Colonic mucosa (tissue), 4 donors: ENCODE measurements at places on chromosomes 1 and 21. TPM values are rescaled to one million over a fixed set of nuclear protein-coding genes. Genes with fewer than 3 reads are reported as not detected.

- DNase-seq = no peak
Measured at GRCh38 chr1:208111646-208112190, 132.5 kb downstream of the PLXNA2 start.

- peak; percentile 31 for DNase-seq
Measured at GRCh38 chr1:117368116-117369108, 1.2 kb downstream of the MAN1A2 start.

GRCh38 chr1:7967196-7967595, 5.7 kb downstream of the PARK7 start:
- DNase-seq = no peak

DNA sequence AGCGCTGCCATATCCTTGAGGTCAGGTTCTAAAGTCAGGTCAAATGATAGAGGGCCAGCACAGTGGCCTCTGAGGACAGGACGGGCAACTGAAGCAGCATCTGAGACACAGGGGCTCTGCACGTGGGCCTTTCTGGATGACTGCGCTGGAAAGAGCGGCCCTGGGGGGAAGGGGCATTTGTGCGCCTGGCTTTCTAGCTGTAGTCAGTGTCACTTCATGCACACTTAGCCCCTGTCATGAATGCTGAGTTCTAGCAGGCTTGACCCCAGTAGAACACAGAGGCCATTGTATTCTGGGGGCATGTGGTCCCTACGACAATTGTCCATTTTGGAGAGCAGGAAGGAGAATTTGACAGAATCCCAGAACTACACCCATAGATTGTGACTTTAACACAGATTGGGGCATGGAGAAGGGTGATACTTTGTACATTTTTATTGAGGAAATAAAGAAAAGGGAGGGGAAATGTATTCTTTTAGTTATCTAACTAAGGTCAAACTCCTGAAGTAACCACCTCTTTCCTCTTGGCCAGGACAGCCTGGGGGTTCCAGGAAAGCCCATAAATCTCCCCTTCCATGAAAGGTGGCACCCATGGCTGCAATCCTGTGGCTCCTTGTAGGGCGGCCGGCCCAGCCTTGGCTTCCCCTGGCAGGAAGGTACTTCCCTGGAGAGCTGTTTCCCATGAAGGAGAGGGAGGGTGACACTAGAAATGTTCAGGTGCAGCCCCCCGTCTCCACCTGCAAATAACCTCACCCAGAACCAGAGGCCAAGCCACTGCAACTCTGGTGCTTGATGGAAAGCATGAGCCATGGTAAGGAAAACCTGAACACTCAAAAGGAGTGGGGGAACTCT, 34.4 kb downstream of the NTPCR start:
- no peak for DNase-seq

DNA sequence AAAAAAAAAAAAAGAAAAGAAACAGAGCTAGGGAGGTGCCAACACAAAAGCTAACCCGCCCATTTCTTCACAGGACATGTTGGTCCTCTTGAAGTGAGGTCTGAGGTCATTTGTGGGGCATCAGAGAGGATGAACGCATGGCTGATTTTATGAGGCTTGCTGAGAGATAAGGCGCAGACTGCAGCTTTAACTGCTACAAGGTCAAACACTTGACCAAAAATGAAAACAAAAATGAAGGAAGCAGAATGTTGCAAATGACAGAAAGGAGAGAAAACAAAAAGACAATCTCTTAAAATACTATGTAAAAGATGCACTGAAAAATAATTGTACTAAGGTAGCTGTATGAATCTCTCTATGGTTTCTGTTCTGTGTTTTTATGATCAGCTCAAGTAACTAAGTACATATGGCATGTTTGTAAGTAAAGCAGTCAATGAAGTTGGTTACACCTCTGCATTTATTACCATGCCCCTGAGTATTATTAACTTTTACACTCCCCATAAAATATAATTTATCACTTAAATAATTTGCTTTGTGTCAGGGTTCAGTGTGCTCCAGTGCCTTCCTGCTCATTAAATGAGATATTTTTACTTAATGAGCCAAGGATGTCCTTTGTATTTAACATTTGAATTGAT, 249.1 kb upstream of the NR5A2 start:
- peak; percentile 19 for DNase-seq

DNA sequence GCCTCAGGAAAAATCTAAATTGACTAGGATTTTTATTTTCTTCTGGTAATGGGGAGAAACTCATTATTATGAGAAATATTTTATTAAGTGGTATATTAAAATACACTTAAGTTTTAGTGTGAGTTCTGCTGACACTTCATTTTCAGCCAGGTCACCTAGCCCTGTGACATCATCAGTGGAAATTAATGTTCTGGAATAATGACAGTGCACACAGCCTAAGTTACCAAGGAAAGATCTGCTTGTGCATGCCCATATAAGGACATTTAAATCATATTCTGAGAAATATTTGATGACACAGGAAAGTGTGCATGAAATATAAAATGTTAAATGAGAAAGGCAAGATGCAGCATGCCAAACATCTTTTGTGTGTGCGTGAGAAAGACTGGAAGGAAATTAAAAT, 102.0 kb downstream of the KIF14 start:
- no peak for DNase-seq

DNA sequence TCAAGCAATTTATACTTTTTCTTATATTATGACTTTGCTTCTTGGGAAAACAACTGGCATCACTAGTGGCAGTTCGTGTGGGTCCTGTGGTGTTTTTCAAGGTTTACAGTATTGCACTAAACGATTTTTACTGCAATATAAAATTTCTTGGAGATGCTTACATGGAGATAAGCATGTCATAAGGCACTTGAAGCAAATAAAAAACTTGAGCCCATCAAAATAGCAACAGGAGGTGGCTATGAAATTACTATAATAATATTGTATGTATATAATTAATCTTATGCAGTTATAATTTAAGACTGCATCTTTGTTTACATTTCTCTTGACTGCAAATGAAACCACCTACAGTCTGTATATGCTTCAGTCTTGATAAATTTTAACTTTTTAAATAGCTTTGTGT, 29.3 kb upstream of the CHAF1B start:
- no peak for DNase-seq

- DNase-seq = no peak
Measured at GRCh38 chr1:245095903-245096302, 58.9 kb upstream of the KIF26B start.

- DNase-seq = no peak
Measured at GRCh38 chr1:88998716-88999115, 6.3 kb upstream of the KYAT3 start.

DNA sequence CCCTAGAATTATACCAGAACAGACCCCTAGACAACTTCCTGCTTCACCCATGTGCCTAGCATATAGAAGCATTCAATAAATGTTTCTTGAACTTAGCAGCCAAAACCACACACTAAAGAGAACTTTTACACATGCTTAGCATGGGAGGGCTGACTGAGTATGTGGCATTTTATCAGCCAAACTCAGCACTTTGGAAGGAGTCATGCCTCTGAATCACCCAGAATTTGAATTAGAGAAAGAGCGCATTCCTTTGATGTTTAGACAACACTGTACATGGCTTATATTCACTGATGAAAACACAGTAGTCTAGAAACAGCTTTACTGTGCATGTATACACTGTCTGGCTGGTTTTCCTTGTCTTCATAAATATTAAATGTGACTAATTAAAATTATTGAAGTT, 26.1 kb downstream of the SPAG17 start:
- no peak for DNase-seq

DNA sequence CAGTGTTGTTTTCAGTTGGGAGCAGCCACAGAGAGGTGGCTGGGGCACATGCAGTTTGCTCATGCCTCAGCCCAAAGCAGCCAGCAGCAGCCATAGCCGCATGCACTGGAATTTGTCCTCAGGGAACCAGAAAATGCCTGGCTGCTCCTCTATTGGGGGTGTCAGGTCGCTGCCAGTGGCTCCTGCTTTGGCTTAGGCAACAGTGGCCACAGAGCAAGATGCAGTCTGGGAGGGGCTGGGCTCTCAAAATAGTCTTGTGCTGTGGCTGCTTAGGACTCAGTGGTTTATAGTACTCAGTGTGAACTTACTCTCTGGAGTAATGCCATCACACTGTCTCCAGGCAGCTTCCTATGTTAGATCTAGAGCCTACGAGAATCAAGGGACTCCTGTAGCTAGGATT, 25.0 kb downstream of the CD55 start:
- no peak for DNase-seq

- DNase-seq = no peak
Measured at GRCh38 chr21:43739621-43740435, 20.9 kb downstream of the PDXK start.

DNA sequence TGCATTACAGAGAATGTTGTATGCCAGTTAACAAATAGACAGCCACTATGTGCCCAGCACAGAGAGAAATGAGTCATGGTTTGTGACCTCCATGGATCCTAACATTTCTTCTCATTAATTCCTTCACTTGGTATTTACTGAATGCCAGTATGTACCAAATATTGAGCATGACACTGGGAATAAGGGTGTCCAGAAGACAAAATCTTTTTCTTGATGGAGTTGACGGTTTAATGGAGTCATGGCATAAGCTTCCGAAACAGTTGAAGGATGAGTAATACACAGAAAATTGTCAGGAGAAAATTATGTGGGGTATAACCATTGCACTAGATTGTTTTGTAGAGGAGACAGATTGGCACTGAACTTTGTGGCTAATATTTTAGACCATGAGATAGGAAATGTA, 36.9 kb downstream of the PTGFR start:
- no peak for DNase-seq

GRCh38 chr1:53590104-53590503, 130.9 kb downstream of the DMRTB1 start:
- no peak for DNase-seq

- no peak for DNase-seq
Measured at GRCh38 chr1:34843392-34844251, 15.9 kb downstream of the SMIM12 start.

GRCh38 chr1:45331436-45332345, 5.0 kb downstream of the HPDL start:
- DNase-seq = no peak

GRCh38 chr1:69088571-69088970, 479.2 kb upstream of the LRRC7 start:
- no peak for DNase-seq

DNA sequence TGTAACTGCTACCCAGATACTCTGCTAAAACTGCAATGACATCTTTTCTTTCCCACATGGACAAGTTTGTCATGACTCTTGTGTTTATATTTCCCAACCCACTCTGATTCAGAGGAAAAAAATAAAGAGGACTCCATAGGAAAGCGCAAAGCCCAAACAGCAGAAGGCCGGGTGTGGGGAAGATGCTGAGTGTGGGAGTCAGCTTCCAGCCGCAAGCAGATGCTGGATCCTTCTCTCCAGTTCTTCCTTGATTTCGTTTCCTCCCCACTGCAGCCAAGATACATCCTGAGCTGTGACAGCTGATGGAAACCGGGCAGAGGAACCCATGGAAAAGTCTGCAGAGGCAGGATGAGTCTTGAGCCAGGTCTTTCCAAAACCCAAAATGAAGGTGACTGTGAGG, 498.2 kb downstream of the PLPP3 start:
- no peak for DNase-seq

DNA sequence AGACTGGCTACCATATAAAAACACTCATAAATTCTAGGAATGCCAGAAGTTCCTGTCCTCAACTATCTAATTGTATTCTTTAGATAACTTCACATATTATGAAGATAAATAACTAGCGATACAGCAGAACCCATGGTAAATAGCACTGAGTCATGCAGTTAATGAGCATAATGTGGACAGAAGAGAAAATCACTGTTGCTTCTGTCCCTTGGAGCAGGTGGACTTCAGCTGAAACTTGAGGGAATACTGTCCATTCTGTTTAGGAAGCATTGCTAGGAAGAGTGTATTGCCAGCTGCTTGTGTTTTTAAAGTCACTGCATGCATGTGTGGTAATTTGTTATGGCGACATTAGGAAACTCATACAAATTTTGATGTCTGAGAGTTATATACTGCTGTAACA, 854.4 kb downstream of the LTN1 start:
- no peak for DNase-seq

GRCh38 chr21:14403681-14404318, 20.9 kb upstream of the HSPA13 start:
- no peak for DNase-seq

- DNase-seq = no peak
Measured at GRCh38 chr1:78570539-78570938, 49.7 kb upstream of the IFI44L start.

DNA sequence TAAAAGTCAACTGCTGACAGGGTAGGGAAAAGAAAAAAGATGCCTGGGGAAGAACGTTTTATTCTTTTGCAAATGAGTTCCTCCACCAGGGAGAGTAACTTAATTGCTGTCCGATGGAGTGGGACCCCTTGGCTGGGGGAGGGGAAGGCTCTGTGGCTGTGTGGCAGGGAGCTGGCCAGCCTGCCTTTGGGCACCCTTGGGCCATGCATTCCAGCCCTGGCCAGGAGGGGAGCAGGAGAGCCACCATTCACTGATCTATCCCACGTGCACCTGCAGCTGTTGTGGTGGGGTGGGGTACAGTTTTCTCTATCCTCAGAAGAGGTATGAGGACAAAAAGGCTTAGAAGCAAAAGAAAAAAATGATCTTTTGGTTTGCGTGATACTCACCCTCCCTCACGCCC, 116.9 kb downstream of the KCNK1 start:
- DNase-seq = no peak

RGSL1 gene
- total RNA-seq = not detected

TLR5 gene
- total RNA-seq = 1.7 TPM

NTMT2 gene
- not detected for total RNA-seq

ITLN1 gene
- 256 TPM for total RNA-seq

OPRD1 gene
- 0.16 TPM for total RNA-seq

PCBP3 gene
- total RNA-seq = 5.3 TPM

ALG14 gene
- total RNA-seq = 11.4 TPM

SIM2 gene
- total RNA-seq = 0.07 TPM
